MM.1S (cell line): ENCODE measurements at places on chromosomes 3 and 15.

- peak; percentile 34 for DNase-seq
These were observed 69.0 kb downstream of the RAB7A start for GRCh38 chr3:128794770-128795649.

GRCh38 chr3:16290827-16291196, 25.8 kb downstream of the OXNAD1 start:
- DNase-seq: peak; percentile 35

DNA sequence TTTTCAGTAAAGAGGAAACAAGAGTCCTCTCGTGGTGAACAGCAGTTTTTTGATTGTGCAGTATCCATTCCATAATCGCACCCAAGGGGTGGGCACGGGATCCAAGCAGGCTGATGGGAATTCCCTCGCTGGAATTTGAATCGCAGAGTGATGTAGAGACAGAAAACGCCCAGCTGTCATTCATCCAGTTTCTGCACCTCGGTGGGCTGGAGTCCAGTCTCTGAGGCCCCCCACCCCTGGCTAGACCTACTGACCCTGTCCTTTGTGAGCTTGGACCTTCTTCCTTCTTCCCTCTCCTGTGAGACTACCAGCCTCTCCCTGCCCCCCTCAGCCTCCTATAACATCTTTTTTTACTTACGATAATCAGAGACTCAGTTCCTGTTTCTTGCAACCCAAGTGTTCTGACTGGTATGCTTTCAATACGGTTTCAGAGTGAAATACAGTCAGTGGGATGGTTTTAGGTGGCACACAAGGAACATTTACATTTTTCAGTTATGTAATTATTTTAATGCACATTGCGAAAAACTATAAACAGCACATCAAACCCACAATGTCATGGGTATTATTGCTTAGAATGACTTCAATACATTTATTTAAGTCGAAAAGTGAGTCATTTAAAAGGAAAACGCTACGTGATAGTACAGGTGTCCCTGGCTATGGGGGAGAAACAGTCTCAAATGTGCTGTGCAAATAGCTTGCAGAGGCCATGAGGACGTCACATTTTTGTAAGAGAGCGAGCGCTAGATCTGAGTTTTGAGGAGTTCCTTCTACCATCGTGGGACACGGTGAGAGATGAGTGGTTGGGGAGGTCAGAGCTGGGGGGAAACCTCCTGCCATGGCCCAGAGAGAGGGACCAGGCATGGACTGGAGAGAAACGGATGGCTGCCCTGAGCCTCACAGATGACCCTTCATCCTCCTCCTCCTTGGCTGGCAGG, 37.5 kb upstream of the CHST2 start:
- DNase-seq: no peak

GRCh38 chr15:67882487-67883233, 42.8 kb upstream of the RNU6-1 start:
- no peak for DNase-seq

DNA sequence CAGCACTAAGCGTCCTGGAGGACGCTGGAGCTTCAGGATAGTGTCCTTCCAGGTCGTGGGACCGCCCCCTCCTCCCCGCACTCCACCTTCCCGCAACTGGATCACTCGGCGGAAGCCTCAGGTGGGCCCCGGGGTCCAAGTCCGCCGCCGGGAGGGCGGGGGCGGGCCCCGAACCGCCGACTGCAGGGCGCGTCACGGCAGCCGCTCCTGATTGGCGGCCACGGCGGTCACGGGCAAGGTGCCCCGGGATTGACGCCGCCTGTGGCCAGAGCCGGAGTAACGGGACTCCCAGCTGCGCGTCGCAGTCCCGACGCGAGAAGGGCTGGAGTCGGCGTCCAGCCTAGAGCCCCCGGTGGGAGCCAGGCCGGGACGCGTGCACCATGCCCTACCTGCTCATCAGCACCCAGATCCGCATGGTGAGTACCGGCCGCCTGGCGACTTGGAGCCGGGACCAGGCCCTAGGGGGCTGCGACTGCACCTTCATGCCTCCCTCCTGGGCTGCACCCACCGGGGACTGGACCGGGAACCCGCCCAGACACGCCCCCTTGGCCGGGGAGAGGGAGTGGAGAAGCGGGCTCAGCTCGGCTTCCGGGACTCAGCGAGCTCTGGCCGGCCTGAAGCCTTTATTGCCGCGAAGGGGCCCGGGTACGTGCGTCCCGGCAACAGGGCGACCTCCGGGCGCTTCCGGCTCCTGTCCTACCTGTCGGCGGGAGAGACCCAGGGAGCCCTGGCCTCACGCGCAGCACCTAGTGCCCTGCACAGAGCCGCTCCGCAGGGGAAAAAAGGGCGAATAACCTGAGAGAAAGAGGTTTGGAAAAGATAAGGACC, at the start of gene GCHFR:
GCHFR (plus strand) TSS at position 268 of the 828 bp plus-strand sequence; CDS start at position 381, 113 bp downstream.
- peak; percentile 71 for DNase-seq

DNA sequence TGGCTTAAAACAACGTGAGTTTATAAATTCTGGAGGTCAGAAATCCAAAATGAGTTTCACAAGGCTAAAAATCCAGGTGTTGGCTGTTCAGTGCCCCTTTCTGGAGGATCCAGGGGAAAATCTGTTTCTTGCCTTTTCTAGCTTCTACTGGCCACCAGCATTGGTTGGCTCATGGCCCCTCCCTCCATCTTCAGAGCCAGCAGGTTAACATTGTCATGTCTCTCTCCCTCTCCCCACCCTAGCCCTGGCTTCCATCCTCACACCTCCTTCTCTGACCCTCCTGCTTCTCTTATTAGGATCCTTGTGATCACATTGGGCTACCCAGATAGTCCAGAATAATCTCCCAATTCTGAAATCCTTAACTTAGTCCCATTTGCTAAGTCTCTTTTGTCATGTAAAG, 32.9 kb upstream of the MGLL start:
- no peak for DNase-seq

DNA sequence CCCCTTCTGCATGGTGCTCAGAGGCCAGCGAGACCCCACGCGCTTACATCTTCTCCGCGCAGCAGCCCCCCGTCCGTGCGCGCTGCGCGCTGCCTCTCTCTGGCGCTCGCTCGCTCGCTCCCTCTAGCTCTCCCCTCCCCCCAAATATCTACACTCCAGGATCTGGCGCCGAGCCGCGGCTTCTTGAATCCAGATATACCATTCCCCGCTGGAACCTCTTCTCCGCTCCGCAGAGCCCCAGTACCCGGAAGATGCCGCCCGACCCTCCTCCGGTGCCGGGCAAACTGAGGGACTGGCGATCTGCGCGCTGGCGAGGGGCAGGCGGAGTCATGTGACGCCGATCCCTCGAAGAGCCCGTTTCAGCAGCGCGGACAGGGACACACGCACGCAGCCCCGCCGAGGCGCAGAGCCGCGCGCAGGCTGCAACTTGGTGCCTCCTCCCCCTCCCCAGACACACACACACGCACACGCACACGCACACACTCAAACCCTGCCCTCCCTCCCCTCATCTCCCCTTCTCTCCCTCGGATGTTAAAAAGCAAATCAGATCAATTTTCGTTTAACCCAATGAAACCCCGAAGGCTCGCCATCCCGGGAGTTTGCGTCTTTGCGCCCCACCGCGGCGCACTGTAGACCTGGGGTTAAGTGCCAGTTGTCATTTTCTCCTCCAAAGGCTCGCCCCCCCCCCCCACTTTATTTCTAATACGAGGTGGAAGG, at the start of gene RASGRF1:
RASGRF1 (minus strand) TSS at position 294 of the 717 bp plus-strand sequence; CDS start at position 12, 282 bp downstream.
- DNase-seq: no peak

- DNase-seq: no peak
These were observed 18.3 kb downstream of the FRMD4B start for GRCh38 chr3:69367586-69367985.

GRCh38 chr3:124209426-124209825, 217.5 kb upstream of the ROPN1 start:
- no peak for DNase-seq

GRCh38 chr15:93201940-93202339, 112.9 kb upstream of the RGMA start:
- DNase-seq: no peak

DNA sequence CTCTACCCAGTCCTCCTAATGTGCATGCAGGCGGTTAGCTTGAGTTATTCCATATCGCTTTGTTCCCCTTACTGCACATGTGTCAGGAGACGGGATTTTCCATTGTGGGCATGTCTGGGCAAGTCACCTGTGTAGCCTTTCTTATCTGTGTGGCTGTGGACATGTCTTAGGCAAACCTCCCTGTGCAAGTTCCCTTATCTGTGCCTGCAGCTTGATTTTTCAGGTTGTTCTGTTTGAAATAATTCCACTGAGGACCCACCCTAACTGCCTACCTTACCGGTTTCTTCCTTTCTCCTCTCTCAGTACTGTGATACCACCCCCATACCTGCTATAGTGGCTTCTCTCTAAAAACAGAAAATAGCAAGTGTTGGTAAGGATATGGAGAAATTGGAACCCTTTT, 113.6 kb downstream of the NEO1 start:
- no peak for DNase-seq
